ENCODE measurements at places on chromosomes 16 and 17. TPM values are rescaled to one million over a fixed set of nuclear protein-coding genes. Genes with fewer than 3 reads are reported as not detected.

GRCh38 chr16:11349599-11350276 is 4.5 kb downstream of the RMI2 start:
- peaks cover 31% of the 10 kb centered on the region for H3K36me3 ChIP-seq
- no peak for DNase-seq
- H3K27ac ChIP-seq, result no peak overlapping the region
- H3K27me3 ChIP-seq, result no peaks in the 10 kb centered on the region
- H3K4me1 ChIP-seq, result peaks cover 43% of the 10 kb centered on the region

DNA sequence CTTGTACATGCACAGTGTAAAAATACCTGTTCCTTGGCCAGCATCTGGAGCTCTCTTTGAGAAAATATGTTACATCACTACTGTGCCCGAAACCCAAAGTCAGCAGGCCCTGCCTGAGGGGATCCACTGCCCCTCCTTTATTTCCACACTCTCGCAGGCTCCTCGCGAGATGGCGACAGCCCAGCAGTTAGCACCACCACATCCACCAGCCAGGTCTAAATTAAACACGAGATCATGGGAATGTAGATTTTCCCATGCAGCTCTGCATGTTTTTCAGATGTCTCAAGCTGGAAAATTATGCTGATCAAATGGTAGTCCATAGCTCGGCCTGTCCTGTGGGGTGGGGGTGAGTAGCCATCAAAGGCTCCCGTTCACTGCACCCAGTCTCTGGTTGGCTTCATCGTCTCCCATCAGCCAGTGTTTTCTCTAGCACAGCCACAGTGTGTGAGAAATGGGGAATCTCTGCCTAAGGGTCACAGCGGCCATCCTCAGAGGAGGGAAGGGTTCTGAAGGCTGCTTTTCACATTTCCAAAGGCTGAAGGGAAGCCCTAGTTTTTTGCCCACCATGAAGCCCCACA is 34.7 kb downstream of the EPN2 start:
- no peak overlapping the region for H3K27ac ChIP-seq
- H3K4me1 ChIP-seq, result peaks cover 10% of the 10 kb centered on the region
- DNase-seq, result no peak
- H3K27me3 ChIP-seq, result no peaks in the 10 kb centered on the region

RND2 gene
- 0.40 TPM for total RNA-seq

ADAP2 gene
- total RNA-seq, result 2.1 TPM
